ENCODE measurements at places on chromosomes 1 and 21.

DNA sequence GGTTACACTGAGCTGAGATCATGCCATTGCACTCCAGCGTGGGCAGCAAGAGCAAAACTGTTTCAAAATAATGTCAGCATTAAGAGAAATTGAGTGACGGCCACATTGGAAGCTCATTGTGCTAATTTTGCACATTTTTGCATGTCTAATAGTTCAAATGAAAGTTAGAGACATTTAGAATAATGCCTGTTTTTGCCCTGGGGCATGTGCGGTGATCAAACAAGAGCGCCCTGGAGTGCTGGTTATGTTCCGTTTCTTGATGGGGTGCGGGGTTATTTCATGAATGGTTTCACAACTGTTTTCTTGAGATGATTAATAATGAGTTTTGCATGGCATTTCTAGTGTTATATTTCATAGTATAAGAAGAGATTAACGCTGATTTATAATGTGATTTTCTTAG is 13.1 kb downstream of the OR2T11 start:
- DNase-seq: no peak

DNA sequence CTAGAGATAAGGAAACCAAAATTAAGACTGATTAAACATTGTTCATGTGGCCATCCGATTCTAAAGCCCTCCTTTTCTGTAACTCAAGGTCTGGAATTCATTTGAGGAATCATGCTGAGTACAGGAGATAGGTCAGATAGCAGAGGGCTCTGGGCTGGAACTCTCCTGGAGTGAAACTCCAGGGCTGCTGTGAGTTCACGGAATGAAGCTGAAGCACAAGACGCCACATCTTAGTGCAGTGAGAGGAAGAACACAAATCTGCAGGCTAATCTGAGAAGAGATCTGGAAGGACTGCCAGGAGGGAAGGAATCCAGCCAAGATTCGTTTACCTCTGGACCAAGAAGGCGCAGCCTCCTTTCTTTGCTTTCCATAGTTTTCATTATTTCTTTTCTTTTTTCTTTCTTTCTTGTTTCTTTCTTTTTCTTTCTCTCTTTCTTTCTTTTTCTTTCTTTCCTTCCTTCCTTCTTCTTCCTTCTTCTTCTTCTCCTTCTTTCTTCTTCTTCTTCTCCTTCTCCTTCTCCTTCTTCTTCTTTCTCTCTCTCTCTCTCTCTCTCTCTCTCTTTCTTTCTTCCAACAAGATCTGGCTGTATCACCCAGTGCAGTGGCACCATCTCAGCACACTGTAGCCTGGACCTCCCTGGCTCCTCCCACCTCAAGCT is 74.8 kb upstream of the ATP1B1 start:
- DNase-seq: no peak

DNA sequence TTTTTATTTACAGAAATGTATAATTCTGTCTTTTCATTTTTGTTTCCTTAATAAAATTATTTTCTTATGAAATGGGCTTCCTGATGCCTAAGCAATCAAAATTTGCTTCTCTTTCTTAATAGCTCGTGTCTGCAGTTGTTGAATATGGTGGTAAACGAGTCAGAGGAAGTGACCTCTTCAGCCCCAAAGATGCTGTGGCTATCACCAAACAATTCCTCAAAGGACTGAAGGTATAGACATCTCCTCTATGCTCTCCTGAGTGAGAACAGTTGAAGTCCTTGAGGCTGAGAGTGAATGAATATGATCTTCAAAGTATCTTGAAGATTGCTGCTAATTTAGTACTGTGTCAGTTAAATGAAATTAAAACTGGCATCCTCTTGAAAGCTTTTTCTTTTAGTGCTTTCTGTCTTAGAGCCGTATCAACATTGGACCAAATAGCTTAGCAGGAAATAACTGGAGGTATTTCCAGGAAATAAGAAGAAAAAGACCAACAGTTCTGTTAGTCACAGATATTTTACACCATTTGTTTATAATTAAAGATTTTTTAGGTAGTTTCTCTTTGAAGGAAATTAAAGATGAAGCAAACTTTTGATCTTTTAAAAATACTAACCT is 24.7 kb downstream of the VPS45 start:
- DNase-seq: no peak

DNA sequence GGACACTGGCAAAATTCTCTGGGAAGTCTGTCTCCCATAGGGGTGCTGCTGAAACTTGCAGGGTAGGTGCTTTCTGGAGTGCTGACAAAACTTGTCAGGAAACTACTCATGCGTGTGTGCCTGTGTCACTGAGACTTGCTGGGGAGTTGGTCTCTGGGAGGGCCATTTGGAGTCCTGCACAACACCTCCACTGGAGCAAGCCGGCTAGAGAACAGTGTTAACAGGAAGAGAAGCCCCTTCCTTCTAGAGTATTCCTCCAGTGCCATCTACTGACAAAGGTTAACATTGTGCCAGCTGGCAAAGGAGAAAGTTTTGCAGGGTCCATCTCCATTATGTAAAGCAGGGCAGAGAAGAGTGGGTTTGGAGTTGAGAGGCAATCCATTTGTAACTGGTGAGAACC is 30.0 kb downstream of the ZMYM4 start:
- peak; percentile 22 for DNase-seq

DNA sequence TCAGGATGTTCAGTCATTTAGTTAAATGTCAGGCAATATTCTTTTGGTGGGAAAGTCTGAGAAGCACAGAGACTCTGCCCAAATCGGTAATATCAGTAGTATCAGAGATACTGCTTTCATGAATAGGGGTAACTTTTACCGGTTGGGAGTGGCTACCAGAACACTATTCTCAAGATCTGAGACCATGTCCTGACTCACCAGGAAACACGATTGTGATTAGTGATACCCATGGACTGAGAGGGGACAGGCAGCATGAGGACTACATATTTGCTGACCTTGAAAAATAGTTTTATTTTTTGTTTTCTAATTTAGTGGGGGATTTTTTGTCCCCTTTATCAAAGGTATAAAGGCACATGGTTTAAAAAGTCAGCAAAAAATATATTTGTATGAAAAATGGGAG is 76.0 kb upstream of the NEK2 start:
- DNase-seq: no peak
